Hematopoietic multipotent progenitor cell treated with erythropoietin and hydrocortisone succinate and interleukin-3 and kit ligand, for 8 days (in vitro differentiated cells): ENCODE measurements at places on chromosomes 5 and 9.

GRCh38 chr5:112697833-112698232 lies 39.9 kb upstream of the APC start:
- DNase-seq, result no peak

- DNase-seq, result peak; percentile 9
These were observed 91.3 kb upstream of the ZNF366 start for GRCh38 chr5:72598401-72599064.

GRCh38 chr9:129334105-129334935 lies 156.3 kb upstream of the IER5L start:
- no peak for DNase-seq

GRCh38 chr5:143495110-143495509 lies 91.6 kb upstream of the NR3C1 start:
- no peak for DNase-seq

DNA sequence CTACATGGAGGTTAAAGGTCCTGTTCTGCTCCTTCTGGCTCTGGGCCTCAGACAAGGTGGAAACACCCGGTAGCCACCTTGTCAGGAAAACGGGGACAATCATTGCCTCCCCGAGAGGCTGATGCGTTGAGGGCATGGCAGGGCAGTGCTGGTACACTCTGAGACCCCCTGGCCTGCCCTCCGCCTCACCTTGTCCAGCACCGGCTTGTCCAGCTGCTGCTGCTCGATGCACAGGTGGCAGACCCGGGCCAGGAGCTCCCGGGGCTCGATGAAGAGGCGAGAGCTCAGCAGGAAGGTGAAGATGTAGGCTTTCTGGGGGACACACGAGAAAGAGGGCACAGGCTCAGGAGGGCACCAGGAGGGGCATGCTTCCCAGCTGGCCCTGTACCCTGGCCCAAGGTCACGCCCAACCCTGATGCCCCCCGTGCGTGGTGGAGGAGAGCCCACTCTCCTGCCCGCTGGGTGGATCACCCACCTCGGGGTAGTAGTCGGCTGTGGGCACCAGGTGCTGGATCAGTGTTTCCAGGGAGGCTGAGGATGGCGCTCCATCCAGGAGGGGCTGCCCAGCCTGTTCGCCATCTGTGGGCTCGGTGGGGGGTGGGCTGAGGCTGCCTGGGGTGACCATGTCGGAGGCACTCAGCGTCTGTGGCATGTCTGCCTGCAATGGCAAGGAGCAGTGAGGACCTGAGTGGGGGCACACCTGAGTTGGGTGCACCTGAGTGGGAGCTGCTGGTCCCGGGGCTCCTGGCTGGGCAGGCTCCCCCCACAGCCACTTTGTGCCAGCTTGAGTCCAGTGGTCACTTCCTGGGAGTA lies 66.0 kb upstream of the RNF130 start:
- DNase-seq, result no peak

DNA sequence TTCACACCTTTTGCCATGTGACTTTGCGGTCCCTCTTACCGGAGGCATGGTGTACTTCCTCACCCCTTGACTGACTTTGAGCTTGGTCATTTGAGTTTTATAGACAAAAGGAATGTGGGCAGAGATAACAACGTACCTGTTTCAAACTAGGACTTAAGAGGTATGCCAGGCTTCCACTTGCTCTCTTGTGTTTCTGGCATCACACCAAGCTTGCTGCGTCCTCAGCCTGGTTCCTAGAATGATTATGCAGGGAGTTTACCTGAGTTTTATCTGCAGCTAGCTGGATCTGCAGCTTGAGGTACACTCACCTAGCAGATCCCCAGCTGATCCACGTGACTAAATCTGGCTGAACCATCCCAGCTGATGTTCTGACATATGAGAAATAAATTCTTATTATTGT lies 66.2 kb downstream of the PLK2 start:
- DNase-seq, result no peak

DNA sequence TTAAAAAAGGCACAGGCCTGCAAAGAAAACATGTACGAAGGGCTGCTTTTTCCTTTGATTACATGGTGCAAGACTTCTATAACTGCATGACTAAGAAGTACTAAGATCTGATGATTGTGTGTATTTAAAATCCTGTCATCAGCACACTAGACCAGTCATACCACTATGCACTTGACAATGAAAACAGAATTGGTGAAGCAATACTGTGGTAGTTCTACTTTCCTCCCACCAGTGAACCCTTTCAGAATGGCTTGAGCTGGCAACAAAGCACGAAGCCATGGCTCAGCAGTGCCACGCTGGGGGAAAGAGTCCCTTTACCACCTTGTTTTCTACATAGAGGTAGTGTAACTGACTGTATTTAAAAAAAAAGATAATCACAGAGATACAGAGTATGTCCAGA lies 49.0 kb upstream of the POU5F2 start:
- no peak for DNase-seq

DNA sequence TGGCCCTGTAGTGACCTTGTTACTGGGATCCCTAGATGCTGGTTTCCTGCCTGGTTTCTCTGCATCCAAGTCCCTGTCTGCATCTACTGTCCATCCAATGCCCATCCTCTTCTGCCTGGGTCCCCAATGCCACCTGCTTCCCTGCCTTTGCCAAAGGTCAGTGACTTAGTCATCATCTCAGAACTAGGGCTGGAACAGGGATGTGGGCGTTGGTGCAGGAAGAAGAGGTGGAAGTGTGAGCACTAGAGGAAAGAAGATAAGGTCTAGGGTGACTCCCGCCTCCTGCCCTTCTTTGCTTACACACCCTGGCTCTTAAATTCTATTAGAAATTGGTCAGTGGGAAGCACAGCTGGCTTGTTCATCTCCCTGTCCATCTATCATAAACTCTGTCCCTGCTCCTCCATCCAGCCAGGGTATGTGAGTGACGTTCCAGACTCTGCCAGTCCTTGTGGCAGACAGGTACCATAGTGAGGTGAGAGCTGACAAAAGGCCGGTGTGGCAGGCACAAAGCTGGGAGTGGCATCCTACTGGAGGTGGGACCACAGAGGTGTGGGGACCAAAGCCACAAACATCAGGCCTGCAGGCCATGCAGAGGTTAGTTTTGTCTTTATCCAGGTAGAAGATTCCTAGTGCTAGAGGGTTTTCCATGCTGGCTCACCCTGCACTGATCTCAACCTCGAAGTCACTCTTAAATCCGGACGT lies 9.2 kb downstream of the PTPN3 start:
- no peak for DNase-seq

- DNase-seq, result no peak
These were observed 34.3 kb upstream of the CRB2 start for GRCh38 chr9:123321616-123322272.

- DNase-seq, result no peak
These were observed 20.7 kb upstream of the TRMT10B start for GRCh38 chr9:37732952-37733351.

GRCh38 chr9:83284746-83285145 lies 221.8 kb upstream of the RASEF start:
- DNase-seq, result no peak

GRCh38 chr5:170466988-170467707 lies 36.7 kb upstream of the KCNIP1 start:
- DNase-seq, result no peak

DNA sequence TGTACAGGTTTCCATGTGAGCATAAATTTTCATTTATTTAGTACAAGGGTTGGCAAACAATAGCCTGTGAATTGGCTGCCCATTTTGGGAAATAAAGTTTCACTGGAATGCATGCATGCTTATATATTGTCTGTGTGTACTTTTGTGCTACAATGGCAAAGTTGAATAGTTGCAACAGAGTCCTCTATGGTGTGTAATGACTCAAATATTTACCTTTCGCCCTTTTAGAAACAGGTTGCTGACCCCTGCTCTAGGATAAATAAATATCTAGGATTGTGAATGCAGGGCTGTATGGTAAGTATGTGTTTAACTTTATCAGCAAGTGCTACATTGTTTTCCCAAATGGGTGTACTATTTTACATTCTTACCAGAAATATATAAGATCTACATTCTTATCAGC lies 47.2 kb downstream of the XRCC4 start:
- DNase-seq, result no peak

GRCh38 chr9:132486706-132487350 lies 76.8 kb downstream of the CFAP77 start:
- DNase-seq, result no peak

GRCh38 chr9:107914151-107914550 lies 424.6 kb upstream of the KLF4 start:
- DNase-seq, result no peak

GRCh38 chr9:135783540-135784245 lies 81.7 kb downstream of the KCNT1 start:
- DNase-seq, result no peak

- no peak for DNase-seq
These were observed 91.8 kb downstream of the FANCC start for GRCh38 chr9:95225726-95226106.

DNA sequence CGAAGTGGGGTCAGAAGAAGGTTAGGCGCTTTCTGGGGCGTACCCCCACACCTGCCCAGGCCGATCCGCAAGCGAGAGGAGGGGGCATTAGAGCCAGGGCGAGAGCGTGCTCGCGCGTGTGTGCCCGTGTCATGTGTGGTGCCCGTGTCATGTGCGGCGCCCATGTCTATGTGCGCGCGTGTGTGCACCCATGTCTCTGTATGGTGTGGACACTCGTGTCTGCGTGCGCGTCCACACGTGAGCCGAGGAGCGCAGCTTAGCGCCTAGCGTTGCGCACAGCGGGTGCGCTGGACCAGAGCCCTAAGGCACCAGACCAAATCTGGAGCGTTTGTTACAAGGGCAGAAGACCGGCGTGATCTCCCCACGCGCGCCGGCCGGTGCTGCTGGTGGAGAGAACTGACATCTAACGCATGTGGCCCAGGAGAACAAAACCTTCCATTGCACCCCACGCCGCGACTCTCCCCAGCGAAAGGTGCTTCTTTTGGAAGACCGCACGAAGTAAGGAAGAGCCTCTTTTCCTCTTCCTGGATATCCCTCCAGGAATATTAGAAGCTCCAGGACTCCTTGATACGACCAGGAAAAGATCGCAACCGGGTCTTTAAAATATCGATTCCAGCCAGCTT lies 644 bp downstream of the NIM1K start:
- no peak for DNase-seq

GRCh38 chr9:89884356-89885083 lies 279.7 kb downstream of the GADD45G start:
- DNase-seq, result no peak

DNA sequence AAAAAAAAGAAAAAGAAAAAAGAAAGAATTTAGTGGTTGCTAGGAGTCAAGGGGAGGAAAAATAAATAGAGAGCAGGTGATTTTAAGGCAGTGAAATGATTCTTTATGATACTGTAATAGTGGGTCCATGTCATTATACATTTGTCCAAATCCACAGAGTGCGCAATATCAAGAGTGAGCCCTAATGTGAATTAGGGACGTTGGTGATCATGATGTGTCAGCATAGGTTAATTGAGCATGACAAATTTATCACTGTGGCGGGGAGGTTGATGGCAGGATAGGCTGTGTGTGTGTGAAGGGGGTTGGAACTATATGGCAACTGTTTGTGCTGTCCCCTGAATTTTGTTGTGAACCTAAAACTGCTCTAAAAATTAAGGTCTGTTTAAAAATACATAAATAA lies 357.8 kb downstream of the ICE1 start:
- no peak for DNase-seq

DNA sequence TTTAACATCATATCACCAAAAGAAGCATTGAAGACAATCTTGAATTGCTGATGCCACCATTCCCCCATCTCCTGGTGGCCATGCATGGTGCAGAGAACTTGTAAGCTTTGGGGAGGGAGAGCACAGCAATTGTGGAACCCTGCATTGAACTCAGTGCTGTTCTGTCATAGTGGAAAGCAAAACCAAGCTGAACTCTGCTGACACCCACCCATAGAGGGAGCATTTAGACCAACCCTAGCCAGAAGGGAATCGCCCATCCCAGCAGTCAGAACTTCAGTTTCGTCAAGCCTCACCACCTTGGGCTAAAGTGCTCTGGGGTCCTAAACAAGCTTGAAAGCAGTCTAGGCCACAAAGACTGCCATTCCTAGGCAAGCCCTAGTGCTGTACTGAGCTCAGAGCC lies 37.4 kb upstream of the RUSC2 start:
- no peak for DNase-seq

DNA sequence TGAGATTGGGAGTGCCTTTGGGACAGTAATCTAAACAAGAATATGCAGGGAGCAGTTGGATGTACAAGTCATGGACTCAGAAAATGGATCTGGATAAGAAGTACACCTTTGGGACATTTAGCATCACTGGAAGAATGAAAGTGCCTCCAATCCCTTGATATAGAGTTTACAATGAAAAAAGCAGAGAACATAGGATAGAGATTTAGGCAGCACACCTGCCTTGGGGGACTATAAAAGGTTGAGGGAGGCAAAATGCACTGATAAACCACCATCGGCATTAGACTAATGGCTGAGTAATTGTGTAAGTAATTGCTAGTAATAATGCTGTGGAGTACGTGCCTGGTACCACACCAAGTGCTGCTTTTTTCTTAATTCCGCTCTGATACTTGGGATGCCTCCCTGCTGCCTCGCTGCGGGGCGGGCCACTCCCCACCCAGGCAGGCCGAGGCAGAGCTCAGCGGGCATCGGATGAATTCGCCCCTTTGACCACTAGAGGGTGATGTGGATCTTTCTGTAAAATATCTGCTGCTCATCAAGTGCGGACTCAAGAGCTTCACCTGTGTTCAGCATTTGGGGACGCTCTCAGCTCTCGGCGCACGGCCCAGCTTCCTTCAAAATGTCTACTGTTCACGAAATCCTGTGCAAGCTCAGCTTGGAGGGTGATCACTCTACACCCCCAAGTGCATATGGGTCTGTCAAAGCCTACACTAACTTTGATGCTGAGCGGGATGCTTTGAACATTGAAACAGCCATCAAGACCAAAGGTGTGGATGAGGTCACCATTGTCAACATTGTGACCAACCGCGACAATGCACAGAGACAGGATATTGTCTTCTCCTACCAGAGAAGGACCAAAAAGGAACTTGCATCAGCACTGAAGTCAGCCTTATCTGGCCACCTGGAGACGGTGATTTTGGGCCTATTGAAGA lies 99.9 kb downstream of the ANKRD18B start:
- DNase-seq, result peak; percentile 89

DNA sequence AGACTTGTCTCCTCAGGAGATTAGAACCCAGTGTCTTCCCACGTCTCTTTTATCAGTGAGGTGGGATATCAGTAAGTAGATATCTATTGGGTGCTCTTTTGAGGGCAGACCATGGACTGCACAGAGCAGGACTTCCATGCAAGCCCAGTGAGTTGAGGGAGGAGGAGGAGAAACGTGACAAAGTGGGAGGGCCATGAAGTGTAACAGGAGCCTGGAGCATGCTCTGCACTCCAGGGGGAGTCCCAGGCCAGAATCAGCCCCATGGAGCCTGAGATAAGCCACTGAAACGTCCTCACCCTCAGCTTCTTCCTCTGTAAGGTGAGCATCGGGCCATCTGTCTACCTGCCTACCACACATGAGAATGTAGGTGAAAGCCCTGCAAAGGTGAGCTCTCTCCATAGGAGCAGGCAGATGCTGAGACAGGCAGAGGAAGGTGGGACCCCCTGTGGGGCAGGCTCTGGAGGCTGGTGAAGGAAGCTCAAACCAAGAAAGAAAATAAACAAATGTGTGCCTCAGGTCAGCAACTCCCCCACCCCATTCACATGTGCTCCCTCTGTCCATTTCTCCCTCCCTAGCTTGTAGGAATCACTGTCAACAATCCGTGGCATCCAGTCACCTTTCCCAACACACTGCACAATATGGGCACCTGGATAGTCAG lies 87.4 kb downstream of the NRG2 start:
- no peak for DNase-seq
